ENCODE measurements at places on chromosomes 7 and 10.

DNA sequence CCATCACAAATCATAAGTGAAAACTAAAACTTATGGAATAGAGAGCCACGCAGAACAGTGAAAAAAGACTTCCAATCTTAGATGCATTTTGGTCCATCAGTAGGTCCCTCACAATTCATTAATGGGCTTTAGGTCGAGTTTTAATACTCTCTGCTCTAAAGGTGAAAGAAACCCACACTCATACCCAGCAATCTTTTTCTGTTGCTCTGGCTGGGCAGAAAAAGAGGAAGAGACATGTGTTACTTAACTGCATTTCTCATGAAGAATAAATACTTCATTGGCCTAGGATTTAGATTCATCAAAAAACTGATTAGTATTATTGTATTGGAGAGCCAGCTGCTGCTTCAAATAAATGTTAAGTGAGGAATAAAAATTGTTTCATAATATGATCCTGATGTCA lies 645.7 kb downstream of the PHTF2 start:
- no peak for DNase-seq

DNA sequence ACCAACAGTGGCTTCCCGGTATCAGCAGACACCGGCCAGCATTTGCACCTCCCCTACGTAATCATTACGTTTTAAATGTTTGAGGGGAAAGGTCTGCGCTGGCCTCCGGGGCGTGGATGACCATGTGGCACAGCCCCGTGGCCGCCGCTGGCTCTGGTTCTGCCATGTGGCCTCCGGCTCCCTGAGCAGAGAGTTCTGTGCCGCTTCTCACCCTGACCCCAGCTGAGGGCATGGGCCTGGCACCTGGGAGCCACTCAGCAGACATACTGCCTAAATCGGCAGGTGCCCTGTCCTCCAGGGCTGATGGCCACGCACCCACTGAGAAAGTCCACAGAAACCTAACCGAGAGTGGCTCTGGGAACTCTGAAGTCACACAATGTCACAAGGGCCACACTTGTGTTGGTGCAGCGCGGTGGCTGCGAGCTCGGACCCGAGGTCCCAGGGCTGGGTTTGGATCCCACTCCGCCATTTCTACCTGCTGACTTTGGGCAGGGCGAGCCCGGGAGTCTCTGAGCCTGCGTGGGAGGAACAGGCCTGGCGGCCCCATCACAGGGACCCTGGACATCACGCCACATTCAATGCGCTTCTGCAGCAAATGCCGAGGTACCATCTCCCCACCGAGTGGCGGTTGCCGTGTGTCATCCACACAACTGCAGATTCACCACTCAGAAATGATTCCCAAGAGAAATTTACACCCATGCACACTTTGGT lies 25.3 kb downstream of the CFAP46 start:
- no peak for DNase-seq

DNA sequence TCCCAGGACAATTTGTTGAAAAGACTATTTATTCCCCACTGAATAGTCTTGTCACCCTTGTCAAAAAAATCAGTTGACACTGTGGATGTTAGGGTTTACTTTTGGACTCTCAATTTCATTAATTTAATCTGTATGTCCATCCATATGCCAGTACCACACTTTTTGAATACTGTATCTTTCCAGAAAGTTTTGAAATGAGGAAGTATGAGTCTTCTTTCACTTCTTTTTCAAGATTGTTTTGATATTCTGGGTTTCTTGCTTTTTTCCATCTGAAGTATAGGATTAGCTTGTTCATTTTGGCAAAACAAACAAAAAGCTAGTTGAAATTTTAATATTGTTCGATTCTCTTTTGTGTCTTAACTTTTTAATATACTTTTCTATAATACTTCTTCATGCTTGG lies 21.7 kb downstream of the KLHDC10 start:
- no peak for DNase-seq

DNA sequence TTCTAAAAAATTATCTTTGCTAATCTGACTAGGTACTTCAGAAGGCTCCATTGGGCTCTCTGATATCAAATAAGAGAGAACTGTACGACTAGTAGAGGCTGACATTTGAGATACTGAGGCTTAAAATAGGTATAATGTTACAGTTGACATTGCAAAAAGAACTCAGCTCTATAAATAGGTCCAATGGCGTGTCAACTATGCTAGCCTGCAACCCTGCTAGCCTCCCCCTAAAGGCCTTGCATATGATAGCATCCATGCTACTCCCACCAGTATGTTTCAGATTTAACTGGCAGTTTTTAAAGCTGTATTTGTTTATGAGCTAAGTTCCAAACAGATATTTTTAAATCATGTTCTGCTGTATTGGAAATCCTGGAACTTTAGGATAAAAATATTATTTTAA lies at the start of gene PPP1R3A:
Gene PPP1R3A (minus strand): TSS at position 64 of the 400 bp plus-strand sequence. CDS start 13 bp downstream, at position 51.
- no peak for DNase-seq

- DNase-seq: no peak
Measured at GRCh38 chr10:70576803-70577517, 25.6 kb downstream of the PRF1 start.

- DNase-seq: no peak
Measured at GRCh38 chr7:81260152-81260551, 341.3 kb upstream of the SEMA3C start.

DNA sequence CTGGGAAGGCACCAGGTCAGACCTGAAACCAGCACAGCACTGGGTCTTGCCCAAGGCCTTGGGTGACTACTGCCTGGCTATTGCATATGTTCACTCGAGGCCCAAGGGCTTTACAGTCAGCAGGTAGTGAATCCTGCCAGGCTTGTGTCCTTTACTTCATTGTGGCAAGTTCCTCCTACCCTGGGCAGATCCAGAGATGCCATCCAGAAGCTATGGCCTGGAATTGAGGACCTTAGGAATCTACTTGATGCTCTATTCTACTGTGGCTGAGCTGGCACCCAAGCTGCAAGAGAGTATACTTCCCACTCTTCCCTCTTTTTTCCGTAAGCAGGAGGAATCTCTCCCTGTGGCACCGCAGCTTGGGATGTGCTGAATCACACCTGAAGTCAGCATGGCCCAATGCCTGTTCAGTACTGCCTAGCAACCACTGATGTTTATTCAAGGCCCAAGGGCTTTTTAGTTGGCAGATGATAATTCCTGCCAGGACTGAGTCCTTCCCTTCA lies 246.7 kb upstream of the CTBP2 start:
- peak; percentile 6 for DNase-seq

DNA sequence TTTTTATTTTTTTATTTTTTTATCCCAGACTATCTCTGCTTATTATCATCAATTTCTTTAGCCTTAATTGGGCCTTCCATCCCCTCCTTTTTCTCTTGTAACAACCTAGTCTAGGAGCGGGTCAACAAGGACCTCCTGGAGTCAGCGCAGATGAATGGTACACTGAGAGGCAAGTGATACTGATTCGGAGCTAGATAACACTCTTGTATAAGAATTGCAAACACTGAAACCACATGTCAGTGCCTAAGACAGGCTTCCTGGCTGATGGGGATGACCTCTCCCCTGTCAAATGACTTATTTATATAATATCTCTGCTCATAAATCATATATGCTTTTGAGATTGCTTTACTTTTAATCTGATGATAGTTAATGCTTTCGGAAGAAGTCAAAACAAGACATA lies 22.7 kb downstream of the BPGM start:
- DNase-seq: no peak

DNA sequence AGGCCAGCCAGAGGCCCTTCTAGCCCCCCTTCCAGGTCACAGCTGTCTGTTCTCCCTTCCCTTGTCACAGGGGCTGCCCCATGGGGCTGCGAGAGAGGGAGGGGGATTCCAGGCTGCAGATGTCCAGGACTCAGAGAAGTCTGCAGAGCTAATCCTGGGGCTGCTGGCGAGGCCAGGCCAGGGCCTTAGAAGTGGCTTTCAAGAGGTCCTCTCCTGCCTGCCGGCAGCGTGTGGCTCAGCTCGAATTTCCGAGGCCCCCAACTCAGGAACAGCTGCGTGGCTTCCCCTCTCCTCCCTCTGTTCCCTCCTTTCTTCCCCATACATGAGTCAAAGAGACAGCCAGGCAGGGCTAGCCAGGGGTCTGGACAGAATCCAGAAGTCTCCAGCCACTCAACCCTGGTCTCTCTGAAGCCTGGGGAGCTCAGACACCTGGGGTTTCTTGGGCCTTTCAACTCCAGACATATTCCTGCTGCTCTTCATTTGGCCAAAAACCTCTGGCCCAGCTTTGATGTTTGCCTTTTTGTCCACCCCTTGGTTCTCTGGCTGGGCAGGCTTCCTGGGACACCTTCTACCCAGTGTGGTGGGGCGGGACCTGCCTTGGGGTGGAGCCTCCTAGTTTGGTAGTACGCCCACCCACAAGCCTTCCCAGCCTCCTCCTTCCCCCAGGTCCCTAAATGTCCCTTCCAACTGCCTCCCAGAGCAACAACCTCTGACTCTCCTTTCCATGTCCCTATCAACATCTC lies 21.8 kb upstream of the EIF5AL1 start:
- no peak for DNase-seq

GRCh38 chr10:4283846-4284610 lies 499.0 kb upstream of the KLF6 start:
- DNase-seq: no peak

GRCh38 chr7:140501966-140502365 lies 22.7 kb upstream of the MKRN1 start:
- no peak for DNase-seq

DNA sequence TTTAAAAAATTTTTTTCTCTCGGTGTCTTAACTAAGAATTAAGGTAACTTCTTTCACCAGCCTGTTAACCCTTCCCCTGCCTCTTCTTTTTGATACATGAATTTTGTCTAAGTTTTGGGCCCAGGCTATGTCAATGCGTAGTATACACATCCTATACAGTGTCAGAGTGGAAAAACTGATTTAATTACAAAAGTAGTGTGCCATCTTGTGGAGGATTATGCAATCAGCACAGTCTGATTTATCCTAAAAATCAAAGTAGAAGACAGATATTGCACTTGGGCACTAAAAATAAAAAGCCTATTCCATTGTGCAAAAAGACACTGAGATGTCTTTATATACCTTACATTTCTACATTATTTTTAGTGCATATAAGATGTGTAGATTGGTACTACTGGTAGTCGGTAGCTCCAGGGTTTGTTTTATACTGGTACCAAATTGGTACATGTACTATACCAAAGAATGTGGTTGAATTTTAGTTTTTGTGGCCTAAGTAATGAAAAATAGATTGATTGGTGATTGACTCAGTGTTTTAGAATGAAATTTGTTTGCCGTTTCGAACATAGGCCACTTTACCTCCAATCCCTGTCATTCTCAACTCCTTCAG lies 96.6 kb downstream of the MKLN1 start:
- DNase-seq: peak; percentile 19

GRCh38 chr10:11285171-11285570 lies 267.5 kb downstream of the CELF2 start:
- DNase-seq: no peak

- DNase-seq: no peak
Measured at GRCh38 chr7:99984593-99984992, 8.8 kb upstream of the AZGP1 start.
